ENCODE measurements at places on chromosomes 7 and 10.

DNA sequence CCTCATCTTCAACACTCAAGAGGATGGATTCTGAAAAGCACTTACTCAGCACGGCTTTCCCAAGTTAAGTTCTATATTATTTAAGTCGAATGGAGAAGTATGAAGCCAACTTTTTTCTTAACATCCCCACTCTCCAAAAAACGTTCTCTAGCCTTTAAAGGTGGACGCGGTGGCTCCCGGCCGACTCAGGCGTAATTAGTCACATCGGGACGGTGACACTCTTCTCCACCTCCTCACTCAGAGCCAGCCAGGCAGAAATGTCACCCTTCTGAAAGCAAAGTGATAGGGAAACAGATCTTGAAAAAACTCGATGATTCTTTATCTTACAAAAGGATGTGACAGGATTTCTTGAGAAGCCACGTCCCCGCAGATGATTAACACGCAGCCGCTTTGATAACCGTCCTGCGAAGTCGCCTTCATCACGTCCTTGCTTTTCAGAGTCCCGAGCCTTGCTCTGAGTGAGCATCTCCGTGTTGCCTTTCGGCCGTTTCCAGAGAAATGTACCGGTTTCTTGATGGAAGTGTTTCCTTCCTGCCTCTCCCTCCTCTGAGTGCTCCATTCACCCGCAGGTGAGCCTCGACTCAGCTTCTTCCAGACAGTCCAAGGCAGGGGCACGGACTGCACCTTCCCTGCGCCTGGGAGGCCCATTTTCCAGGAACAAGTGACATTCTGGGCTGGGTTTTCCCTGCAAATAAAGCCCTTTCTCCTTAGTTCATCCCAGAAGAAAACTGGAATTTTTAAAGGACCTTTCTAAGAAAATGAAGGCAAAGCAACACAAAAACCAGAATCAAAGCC lies 314.8 kb downstream of the DNAJB6 start:
- no peak for DNase-seq
- H3K4me1 ChIP-seq: no peaks in the 10 kb centered on the region
- no peak overlapping the region for H3K27ac ChIP-seq
- no peaks in the 10 kb centered on the region for H3K27me3 ChIP-seq

DNA sequence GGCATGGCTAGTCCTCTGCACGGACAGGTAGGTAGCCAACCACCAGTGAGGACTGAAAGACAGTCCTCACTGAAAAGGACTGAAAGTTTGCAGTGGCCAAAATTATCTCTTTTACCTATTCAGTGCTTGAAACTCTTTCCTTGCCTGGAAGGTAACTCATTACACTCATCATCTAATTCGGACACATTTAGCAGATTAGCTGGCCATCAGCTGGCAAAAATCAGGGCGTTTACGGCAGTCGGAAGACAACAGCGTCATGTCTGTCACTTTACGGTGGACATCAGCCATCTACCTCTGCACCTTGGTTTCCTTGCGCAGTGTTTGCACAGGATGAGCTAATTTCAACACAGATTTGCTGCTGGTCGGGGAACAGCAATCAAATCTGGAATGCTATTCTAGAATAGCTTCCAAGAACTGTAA lies 740 bp downstream of the ANXA7 start:
- H3K27me3 ChIP-seq: no peaks in the 10 kb centered on the region
- no peak for DNase-seq
- no peaks in the 10 kb centered on the region for H3K36me3 ChIP-seq
- peak overlapping the region; percentile 89 for H3K4me3 ChIP-seq

GRCh38 chr7:157437519-157438061 lies 100.8 kb downstream of the DNAJB6 start:
- no peaks in the 10 kb centered on the region for H3K27me3 ChIP-seq
- H3K4me1 ChIP-seq: no peaks in the 10 kb centered on the region
- no peak overlapping the region for H3K27ac ChIP-seq

- H3K27ac ChIP-seq: no peak overlapping the region
- H3K4me3 ChIP-seq: no peak overlapping the region
- no peaks in the 10 kb centered on the region for H3K36me3 ChIP-seq
- H3K27me3 ChIP-seq: no peaks in the 10 kb centered on the region
- no peak for DNase-seq
Observed at GRCh38 chr7:157044147-157044687, 33.8 kb upstream of the MNX1 start.

DNA sequence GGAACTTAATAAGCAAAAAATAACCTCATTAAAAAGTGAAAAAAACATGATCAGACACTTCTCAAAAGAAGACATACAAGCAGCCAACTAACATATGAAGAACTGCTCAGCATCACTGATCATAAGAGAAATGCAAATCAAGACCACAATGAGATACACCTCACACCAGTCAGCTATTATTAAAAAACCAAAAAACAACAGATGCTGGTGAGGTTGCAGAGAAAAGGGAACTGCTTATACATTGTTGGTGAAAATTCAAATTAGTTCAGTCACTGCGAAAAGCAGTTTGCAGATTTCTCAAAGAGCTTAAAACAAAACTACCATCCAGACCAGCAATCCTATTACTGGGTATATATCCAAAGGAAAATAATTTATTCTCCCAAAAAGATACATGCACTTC lies 513.3 kb downstream of the MDFIC start:
- no peak for DNase-seq
- H3K4me3 ChIP-seq: no peak overlapping the region
- no peaks in the 10 kb centered on the region for H3K36me3 ChIP-seq
- H3K27ac ChIP-seq: no peak overlapping the region
- no peaks in the 10 kb centered on the region for H3K4me1 ChIP-seq

DNA sequence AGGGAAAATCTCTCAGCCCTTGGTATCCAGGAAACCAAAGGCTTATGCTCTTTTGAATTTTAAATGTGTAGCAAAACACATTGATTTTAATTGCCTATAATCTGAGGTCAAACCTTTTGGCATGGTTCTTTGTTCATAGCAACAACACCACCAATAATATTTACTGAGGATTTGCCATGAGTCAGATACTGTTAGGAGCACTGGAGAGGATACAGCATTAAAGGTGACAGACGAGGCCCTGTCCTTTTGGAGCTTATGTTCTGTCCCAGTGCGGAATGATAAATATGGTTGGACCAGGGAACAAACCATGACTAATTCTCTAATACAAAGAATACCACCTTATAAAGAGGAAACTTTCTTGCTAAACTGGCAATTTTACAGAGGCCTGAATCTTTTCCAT lies 176.6 kb downstream of the CTNNA3 start:
- no peaks in the 10 kb centered on the region for H3K36me3 ChIP-seq
- no peaks in the 10 kb centered on the region for H3K4me1 ChIP-seq
- no peak overlapping the region for H3K27ac ChIP-seq
- DNase-seq: no peak
- H3K27me3 ChIP-seq: no peaks in the 10 kb centered on the region

GRCh38 chr7:909358-910329 lies 33.3 kb downstream of the GET4 start:
- peaks cover 2% of the 10 kb centered on the region for H3K4me1 ChIP-seq
- H3K36me3 ChIP-seq: no peaks in the 10 kb centered on the region
- H3K27ac ChIP-seq: no peak overlapping the region
- H3K4me3 ChIP-seq: no peak overlapping the region
- DNase-seq: no peak

GRCh38 chr7:129311429-129311828 lies 86.6 kb downstream of the AHCYL2 start:
- no peaks in the 10 kb centered on the region for H3K27me3 ChIP-seq
- peaks cover 2% of the 10 kb centered on the region for H3K4me1 ChIP-seq
- no peaks in the 10 kb centered on the region for H3K36me3 ChIP-seq
- H3K4me3 ChIP-seq: no peak overlapping the region
- DNase-seq: no peak

DNA sequence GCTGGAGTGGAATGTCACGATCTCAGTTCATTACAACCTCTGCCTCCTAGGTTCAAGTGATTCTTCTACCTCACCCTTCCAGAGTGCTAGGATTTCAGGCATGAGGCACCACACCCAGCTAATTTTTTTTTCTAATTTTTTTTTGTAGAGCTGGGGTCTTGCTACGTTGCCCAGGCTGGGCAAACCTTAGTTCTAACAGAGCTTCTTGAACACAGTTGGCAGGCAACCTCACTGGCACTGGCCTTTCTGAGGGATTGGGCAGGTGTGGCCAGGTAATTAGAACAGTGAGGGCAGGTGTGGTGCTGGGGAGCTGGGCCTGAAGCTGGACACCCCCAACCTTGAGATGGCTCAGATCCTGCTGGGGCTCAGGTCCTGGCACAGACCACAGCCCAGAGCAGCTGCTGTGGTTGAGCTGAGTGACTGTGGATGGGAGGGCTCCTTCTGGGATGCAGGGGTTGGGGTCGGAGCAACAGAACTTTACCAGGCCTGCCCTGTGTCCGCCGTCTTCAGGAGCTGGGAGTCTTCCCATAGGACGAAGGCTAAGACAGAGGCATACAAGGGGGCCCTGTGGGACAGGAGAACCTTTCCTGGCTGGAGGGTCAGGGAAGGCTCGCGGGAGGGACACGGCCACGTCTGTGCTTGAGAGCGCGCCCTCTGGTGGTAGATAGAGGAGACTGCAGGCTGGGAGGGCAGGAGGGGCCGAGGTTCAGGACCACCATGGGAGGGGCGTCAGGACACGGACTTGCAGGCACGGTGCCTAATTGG lies 48.2 kb downstream of the COL26A1 start:
- H3K27ac ChIP-seq: no peak overlapping the region
- no peak for DNase-seq
- H3K4me3 ChIP-seq: no peak overlapping the region

GRCh38 chr7:43904533-43905208 lies 1.7 kb downstream of the URGCP start:
- H3K36me3 ChIP-seq: no peaks in the 10 kb centered on the region
- H3K4me1 ChIP-seq: peaks cover 8% of the 10 kb centered on the region
- no peak overlapping the region for H3K4me3 ChIP-seq
- DNase-seq: no peak
- no peaks in the 10 kb centered on the region for H3K27me3 ChIP-seq

DNA sequence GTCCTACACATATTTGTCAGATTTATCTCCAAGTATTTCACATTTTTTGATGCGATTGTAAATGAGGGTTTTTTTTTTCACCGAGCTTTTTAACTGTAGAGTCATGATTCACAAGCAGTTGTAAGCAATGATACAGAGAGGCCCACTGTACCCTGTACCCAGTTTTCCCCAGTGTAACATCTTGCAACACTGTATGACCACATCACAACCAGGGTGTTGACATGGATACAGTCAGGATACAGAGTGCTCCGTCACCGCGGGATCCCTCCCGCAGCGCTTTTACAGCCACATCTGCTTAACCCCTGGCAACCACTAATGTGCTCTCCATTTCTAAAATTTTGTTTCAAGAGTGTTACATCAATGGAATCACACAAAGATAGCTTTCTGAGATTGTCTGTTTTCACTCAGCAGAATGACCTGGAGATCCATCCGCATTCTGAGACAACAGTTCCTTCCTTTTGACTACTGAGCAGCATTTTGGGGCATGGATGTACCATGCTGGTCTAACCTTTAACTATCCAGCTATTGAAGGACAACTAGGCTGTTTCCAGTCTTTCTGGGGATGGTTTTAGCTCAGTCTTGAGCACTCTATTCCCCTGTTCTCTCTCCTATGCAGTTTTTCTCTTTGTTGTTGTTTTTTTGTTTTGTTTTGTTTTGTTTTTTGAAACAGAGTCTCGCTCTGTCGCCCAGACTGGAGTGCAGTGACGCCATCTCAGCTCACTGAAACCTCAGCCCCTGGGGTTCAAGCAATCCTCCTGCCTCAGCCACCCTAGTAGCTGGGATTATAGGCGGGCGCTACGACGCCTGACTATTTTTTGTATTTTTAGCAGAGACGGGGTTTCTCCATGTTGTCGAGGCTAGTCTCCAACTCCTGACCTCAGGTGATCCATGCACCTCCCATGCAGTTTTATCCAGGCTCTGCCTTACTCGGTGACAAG lies 25.9 kb downstream of the GPRIN2 start:
- no peak overlapping the region for H3K27ac ChIP-seq
- no peaks in the 10 kb centered on the region for H3K36me3 ChIP-seq
- H3K4me3 ChIP-seq: no peak overlapping the region

GRCh38 chr7:118214051-118214832 lies 10.3 kb upstream of the ANKRD7 start:
- DNase-seq: peak; percentile 74
- H3K27ac ChIP-seq: peak overlapping the region; percentile 31
- H3K27me3 ChIP-seq: no peaks in the 10 kb centered on the region
- H3K36me3 ChIP-seq: no peaks in the 10 kb centered on the region

DNA sequence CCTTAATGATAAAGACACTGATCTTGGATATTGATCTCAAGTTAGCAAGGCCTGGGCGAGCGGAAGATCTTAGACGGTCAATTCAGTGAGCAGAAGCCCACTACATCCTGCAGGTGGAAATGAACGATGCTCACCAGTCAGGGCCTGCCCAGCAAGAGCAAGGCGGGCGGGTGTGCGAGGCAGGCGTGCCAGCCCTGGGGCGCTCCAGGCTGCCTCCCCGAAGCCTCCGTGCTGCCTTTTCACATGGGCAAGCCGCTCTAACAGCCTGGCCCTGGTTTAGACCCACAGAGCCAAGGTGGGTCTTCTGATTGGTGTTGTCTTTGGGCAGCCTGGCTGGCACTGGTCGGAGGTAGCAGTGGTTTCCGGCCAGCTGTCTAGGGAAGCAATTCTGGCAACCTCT lies 475.1 kb upstream of the FOXK1 start:
- no peaks in the 10 kb centered on the region for H3K27me3 ChIP-seq
- H3K4me3 ChIP-seq: no peak overlapping the region
- no peaks in the 10 kb centered on the region for H3K4me1 ChIP-seq
- no peaks in the 10 kb centered on the region for H3K36me3 ChIP-seq
- DNase-seq: no peak

All from uterus (tissue), 4 donors.